ENCODE measurements at places on chromosomes 7 and 10. TPM values are rescaled to one million over a fixed set of nuclear protein-coding genes. Genes with fewer than 3 reads are reported as not detected.

DNA sequence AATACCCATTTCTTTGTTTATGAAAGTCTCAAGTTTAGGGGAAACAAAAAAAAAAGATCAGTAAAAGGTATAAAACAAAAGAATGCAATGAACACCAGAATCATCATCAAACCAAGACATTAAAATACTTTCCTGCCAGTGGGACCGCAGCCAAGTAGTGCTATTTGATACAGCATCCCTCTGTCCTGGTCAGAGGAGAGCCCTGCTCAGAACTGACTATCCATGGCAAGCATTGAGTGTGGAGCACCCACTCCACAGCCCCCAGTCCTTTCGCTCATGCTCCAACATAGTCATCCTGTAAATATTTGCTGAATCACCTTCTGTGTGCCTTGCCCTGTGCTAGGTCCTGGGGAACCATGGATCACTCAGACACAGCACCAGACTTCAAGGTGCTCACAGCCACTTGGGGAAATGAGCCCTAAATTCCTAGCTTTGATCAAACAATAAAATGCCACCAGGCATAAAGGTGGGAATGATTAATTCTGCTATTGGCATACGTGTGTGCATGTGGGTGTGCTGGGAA, 213.6 kb upstream of the TBX20 start:
- DNase-seq, result no peak

DNA sequence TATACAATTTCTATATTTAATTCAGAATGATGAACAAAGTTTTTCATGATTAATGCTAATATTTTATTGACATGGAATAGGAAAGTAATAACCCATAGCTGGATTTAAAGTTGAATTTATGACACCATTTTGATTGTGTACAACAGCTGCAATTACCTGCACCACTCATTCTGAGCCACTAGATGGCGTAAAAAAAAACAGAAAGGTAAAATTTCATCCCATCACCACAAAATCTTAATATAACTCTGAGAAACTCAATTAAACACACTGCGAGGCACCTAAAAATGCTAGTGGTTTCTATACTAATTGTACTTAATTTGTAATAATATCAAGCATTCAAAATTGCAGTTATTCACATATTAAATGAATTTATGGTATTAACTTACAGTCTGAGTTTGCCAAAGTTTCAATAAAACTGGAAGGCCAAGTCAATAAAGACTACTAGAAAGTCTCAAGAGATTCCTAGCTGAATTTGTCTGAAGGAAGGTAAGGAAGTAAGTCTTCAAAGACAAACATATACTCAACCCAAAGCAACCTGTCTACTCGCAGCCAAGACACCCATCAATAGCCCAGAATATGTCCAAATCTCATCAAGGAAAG, 182.5 kb downstream of the SKAP2 start:
- no peak for DNase-seq

- DNase-seq, result no peak
Measured at GRCh38 chr10:9188022-9188810, 1133.7 kb downstream of the GATA3 start.

DNA sequence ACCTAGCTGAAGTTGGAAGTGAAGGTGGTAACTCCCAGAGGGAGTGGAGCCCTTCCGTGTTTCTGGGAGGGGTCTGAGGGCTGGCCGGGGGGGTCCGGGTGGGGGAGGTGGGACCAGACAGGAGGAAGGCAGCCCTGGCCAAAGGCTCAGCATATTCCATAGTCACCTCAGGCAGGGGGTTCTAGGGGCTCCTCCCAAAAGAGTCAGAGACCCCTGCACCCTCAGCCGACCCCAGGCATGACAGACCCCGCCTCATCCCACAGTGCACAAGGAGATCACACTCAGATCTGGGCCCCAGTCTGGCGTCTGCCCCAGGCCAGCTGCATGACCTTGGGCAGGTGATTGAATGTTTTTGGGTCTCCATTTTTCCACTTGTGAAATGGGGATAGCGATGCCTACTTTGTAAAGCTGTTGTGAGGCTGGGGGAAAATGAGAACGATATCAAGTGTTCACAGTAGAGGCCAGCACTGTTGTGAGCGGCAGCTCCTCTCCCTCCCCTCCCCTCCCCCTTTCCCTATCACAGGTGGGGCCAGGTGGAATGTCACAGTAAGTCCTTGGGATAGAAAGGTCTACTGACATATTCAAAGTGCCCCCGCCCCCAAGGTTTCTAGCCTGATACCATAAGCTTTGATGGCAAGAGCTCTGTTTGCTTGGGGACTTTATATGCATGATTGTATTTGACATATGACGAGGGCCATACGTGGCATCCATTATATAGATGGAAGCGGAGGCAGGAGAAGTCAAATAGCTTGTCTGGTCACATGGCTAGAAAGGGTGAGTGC, 33.3 kb downstream of the DNAJB12 start:
- DNase-seq, result no peak

DNA sequence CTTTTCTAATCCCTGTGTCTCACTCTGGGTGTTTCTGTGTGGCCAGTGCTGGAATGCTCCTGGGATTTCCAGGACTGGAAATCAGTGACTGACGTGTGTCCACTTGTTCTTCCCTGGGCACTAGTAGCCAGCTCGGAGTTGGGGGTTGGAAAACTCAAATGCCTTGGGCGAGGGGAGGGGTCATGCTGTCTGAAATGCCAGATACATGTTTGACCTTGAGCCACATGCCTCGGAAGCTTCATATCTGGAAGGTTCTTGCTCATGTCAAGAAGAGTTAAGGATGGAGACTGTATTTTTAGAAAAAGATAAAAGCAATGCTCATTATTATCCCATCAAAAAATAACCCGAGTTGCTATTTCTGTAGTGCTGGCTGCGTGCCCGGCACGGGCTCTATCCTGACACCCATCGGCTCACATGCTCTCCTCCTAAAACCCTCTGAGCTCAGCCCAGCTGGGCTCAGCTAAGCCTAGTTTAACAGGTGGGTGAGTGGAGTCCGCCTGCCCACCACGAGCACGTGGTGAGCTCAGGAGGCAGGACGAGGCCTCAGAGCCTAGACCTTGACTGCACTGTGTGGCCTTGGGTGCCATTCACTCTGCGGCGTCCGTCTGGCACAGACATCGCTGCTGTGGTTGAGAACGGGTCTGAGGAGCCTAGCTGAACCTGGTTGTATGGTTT, 6.4 kb downstream of the DPYSL4 start:
- no peak for DNase-seq

GRCh38 chr10:106819490-106819889, 345.0 kb downstream of the SORCS1 start:
- DNase-seq, result no peak

- no peak for DNase-seq
Measured at GRCh38 chr10:31404640-31405039, 85.6 kb downstream of the ZEB1 start.

DNA sequence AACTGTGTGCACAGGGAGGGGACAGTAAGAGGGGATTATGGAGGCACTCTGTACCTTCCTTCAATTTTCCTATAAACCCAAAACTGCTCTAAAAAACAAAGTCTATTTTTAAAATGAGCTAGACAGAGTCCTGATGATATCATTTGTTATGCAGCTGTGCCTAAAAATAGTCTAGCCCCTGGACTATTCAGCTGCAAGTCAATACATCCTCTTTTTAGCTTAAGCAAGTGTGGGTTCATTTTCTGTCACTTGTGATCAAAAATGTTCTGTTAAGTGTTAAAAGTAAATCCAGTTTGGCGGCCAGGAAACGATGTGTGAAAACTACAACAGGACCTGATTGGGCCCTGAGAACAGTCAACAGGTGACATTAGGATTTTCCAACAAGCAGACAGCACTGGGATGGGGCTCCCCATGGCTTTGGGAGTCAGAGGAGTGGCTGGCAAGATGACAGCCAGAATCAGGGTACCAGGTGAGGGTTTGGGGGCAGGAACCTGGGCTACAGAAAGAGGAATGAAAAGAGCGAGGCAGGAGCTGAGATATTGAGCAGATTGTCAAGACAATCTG, 33.9 kb downstream of the FAM107B start:
- DNase-seq, result no peak

DNA sequence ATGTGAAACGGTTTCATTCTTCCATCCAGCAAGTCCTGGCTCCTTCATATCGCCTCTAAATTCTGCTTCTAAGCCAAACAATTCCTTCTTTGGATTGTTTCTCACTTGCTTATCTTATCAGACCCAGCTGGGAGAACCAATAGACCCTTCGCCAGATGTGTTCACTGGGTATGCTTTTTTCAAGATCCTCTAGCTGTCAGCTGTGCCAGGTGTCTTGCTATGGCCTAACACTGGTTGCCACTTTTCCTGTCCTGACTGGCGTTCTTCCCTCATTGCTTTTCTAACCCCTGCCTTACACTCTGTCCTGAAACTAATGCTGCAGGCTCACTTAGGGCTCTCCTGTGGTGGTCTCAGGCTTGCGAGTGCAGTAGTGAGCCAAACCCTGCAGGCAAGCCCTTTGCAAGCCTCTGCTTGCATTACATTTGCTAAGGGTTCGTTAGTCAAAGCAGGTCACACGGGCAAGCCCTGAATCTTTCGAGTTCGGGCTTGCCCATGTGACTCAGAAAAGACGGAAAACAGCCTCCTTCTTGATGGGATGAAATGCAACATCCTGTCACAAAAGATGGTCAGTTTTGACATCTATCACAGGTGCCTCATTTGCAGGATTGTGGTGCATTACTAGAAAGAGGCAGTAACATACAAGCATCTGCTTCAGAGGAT, 92.8 kb downstream of the VWC2 start:
- no peak for DNase-seq

DNA sequence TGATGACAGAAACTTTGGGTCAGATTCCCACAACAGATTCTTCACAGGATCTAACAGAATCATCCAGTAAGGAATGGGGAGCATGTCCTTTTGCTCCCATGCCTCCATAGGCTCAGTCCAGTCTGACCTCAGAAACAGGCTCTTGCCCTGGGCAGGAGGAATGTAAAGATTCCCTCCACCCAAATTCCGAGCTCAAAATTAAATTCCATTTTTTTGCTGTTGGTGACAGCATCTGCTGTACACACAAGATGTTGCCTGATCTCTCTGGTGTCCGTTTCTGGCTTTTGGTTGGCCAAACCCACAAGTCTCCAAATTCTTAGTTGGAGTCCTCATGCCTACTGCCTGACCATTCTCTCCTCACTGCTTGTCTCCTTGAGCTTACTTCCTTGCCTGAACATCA, 53.7 kb downstream of the SEM1 start:
- no peak for DNase-seq

GRCh38 chr10:73136627-73137026, 26.4 kb downstream of the NUDT13 start:
- no peak for DNase-seq

- no peak for DNase-seq
Measured at GRCh38 chr7:91316426-91316825, 52.2 kb downstream of the FZD1 start.

GRCh38 chr10:61232780-61233179, 220.4 kb downstream of the TMEM26 start:
- DNase-seq, result no peak

DNA sequence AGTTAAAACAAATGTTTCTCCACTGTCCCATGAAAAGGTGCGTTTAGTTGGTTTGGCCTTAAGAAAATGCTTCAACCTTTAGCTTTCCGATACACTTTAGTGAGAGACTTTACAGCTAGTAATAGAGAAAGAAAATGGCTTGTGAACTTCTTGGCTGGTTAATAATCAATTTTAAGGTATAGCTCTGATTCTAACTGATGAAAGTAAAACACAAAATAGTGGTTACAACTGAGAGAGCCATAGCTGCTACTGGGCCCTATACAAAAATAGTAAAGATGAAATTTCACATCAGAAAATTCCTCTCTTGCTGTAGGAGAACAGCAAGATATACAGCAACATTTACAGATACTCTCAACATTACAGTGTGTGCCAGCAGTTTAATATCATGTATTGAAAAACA, 371.4 kb downstream of the PHTF2 start:
- DNase-seq, result no peak

DNA sequence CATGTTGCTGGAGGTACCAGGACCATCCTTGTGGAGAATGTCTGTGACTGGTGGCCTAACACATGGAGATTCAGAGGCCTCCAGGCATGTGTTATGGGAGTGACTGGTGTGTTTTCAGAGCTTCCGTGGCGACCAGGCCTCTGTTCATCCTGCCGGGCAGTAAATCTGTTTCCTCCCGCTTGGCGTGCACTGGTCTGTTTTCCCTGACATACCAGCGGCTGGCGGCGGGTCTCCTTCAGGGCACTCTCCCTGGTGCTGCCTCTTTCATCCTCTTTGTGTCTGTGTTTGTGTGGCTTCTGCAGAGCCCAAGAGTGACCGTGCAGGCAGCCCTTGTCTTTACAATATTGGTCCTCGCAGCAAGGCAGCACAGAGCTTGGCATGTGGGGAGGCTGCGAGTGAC, 385.1 kb upstream of the MKI67 start:
- DNase-seq, result no peak

DNA sequence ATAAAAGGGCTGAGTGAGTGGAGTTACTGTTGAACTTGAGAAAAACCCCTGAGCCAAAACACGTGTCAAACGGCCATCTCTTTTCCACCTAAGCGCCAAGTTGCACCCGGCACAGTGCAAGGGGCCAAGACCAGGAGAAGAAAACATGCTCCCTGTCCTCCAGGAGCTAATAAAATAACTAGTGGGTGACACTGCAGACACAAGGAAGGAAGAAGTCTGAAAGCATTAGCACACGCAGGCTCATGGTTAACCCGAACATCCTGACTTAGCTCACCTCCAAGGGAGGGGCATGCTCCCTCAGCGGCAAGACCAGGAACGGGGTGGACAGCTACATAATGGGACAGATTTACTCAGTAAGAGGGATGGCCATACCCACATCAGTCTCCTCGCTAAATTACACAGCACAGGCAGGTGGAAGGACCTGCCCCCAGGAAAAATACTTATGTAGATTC, 65.0 kb downstream of the PIP4K2A start:
- no peak for DNase-seq

- peak; percentile 80 for DNase-seq
Measured at GRCh38 chr10:73552819-73553715, 38.1 kb downstream of the USP54 start.

DNA sequence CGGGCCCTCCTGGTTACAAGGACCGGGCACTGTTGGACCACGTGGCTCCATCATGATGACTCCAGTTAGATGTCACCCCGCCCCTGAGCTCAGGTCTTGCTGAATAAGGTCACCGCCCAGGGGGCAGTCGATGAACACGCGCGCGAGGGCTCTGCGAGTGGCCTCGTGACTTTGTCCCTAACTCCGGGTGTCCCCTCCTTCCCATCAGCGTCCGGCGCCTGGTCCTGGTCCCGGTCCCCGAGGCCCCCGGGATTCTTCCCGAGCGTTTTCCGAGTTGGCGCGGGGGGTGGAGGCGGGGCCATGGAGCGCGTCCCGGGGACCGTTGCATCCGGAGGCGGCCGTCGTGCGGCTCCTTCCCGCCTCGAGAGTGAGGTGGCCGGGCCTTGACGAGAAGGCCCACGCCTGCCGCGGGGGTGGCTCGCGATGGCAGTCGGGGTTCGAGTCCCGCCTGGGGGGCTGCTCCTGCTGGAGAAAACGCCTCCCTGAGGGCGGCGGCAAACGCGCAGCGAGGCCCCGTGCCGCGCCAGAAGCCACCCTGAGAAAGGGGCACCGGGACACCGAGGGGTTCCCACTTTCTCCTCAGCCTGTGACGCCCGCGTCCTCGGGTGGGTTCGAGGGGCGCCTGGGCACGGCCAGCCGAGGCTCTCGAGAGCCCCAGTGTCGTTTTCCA, 569 bp upstream of the NPTX2 start:
- DNase-seq, result no peak

- DNase-seq, result no peak
Measured at GRCh38 chr10:64873088-64873487, 1351.9 kb downstream of the REEP3 start.

Gene PPP1R3C
- total RNA-seq, result 41.2 TPM

Gene HOXA9
- not detected for total RNA-seq

Gene NDUFB8
- total RNA-seq, result 102 TPM

Gene UTF1
- not detected for total RNA-seq

Gene MCM10
- 2.5 TPM for total RNA-seq

Gene MMP21
- total RNA-seq, result not detected

Gene IFIT2
- total RNA-seq, result 5.0 TPM

Gene SPRN
- total RNA-seq, result 6.1 TPM

All from occipital lobe (tissue), 3 donors.